Body of pancreas (tissue), 4 donors: ENCODE measurements at places on chromosomes 13 and 19. TPM values are rescaled to one million over a fixed set of nuclear protein-coding genes. Genes with fewer than 3 reads are reported as not detected.

HMG20B gene
- total RNA-seq: 91.0 TPM

SIGLEC14 gene
- total RNA-seq: not detected

PLPP2 gene
- total RNA-seq: 75.8 TPM

CYP4F3 gene
- total RNA-seq: 0.33 TPM

CERS1 gene
- total RNA-seq: 0.26 TPM

KLF5 gene
- 17.9 TPM for total RNA-seq

VMAC gene
- 12.5 TPM for total RNA-seq

RGCC gene
- 66.3 TPM for total RNA-seq

SIGLECL1 gene
- total RNA-seq: not detected

RNF17 gene
- 1.6 TPM for total RNA-seq

C19orf73 gene
- not detected for total RNA-seq

FKRP gene
- 8.8 TPM for total RNA-seq

INSL3 gene
- not detected for total RNA-seq

MADCAM1 gene
- 3.6 TPM for total RNA-seq

CYP2A6 gene
- total RNA-seq: not detected

FLT1 gene
- total RNA-seq: 15.3 TPM

ZNF793 gene
- total RNA-seq: 0.99 TPM

PRR36 gene
- total RNA-seq: 1.0 TPM

KLF1 gene
- not detected for total RNA-seq

RNASEH2A gene
- total RNA-seq: 1.3 TPM

LINGO3 gene
- total RNA-seq: not detected

PPP1R37 gene
- total RNA-seq: 49.8 TPM

RASIP1 gene
- 60.0 TPM for total RNA-seq

CD22 gene
- total RNA-seq: 0.52 TPM

ZNF600 gene
- 7.3 TPM for total RNA-seq

SPTBN4 gene
- 1.8 TPM for total RNA-seq

CGB3 gene
- total RNA-seq: not detected

FOXA3 gene
- total RNA-seq: 3.0 TPM

NKPD1 gene
- not detected for total RNA-seq

ZNF420 gene
- 2.6 TPM for total RNA-seq

RASGRP4 gene
- 4.6 TPM for total RNA-seq

ZNF492 gene
- total RNA-seq: 0.99 TPM

ZNF773 gene
- 1.6 TPM for total RNA-seq

ZNF677 gene
- 3.4 TPM for total RNA-seq

GNG8 gene
- total RNA-seq: not detected

ZNF486 gene
- 3.0 TPM for total RNA-seq

SPACA4 gene
- not detected for total RNA-seq

ZNF66 gene
- total RNA-seq: 7.8 TPM

ZNF837 gene
- 7.3 TPM for total RNA-seq

GPC5 gene
- total RNA-seq: not detected

ZNF443 gene
- total RNA-seq: 3.6 TPM

TYROBP gene
- total RNA-seq: 19.2 TPM

LRRC8E gene
- total RNA-seq: 2.6 TPM

ZNF439 gene
- total RNA-seq: 7.9 TPM

PET100 gene
- total RNA-seq: 32.0 TPM

FSTL3 gene
- total RNA-seq: 72.4 TPM

CAMSAP3 gene
- 32.3 TPM for total RNA-seq

NKG7 gene
- not detected for total RNA-seq

ATP11A gene
- total RNA-seq: 33.9 TPM

MEDAG gene
- 7.8 TPM for total RNA-seq

RDH8 gene
- total RNA-seq: not detected

CPAMD8 gene
- 2.0 TPM for total RNA-seq

ANGPTL8 gene
- total RNA-seq: not detected

ZNF440 gene
- total RNA-seq: 6.0 TPM

ZNF560 gene
- not detected for total RNA-seq
